Uterus (tissue), 4 donors: ENCODE measurements at places on chromosomes 16 and 17. TPM values are rescaled to one million over a fixed set of nuclear protein-coding genes. Genes with fewer than 3 reads are reported as not detected.

- no peak for DNase-seq
Observed at GRCh38 chr17:43661699-43662412, at the start of gene MEOX1. Gene MEOX1 (minus strand): TSS chr17:43661922. CDS start chr17:43661534, 388 bp downstream.

DNA sequence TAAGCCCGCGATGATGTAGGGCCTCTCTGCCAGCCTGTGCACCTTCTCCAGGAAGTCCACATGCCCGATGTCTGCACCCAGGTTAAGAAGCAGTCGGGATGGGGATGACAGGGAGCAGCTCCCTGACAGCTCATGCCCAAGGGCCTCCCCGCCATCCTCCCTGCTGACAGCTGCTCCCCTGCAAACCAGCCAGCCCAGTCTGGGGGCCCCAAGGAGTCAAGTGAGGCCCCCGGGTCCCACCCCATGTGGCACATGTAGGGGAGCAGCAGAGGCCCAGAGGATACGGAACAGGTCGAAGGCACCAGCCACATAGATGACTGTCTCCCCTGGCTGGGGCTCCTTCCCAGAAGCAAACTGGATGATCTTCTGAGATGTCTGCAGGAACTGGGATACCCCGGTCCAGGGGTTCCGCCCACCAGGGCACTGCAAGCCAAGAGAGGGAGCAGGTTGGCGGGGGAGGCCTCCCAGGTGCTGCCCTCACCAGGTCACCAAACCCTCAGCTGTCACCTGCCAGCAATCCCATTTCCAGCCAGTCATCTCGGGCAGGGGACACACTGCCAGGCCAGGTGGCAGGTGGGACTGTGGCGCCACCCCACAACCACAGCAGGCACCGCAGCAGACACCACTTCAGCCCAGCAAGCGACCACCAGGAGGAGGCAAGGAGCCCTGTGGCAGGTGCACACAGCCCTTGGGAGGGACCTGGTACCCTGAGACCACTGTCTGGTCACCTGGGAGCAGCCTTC, 4.6 kb downstream of the PCYT2 start:
- DNase-seq = peak; percentile 15

ADAD2 gene
- total RNA-seq = not detected

OR1A1 gene
- total RNA-seq = not detected

- no peak for DNase-seq
Observed at GRCh38 chr17:31493656-31494155, 102.2 kb downstream of the RAB11FIP4 start.

- no peak for DNase-seq
Observed at GRCh38 chr17:33667052-33667509, 374.0 kb upstream of the ASIC2 start.

SLC5A11 gene
- total RNA-seq = not detected

PFN1 gene
- total RNA-seq = 372 TPM

CD300LB gene
- total RNA-seq = 0.59 TPM

DNA sequence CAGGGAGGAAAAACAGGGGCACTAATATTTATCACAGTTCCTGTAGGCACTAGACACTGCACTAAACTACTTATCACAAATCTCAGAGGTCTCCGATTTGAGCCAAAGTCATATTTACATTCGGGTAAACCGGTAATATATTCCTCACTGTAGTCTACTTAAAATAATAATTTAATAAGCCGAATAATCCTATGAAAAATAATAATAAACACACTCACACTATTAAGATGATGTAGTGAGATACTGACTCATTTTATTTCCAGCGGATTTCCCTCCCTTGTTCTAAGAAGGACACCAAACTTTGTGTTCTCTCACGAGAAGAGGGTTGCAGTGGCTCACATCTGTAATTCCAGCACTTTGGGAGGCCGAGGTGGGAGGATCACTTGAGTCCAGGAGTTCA, 36.6 kb upstream of the TNRC6A start:
- DNase-seq = no peak

DNA sequence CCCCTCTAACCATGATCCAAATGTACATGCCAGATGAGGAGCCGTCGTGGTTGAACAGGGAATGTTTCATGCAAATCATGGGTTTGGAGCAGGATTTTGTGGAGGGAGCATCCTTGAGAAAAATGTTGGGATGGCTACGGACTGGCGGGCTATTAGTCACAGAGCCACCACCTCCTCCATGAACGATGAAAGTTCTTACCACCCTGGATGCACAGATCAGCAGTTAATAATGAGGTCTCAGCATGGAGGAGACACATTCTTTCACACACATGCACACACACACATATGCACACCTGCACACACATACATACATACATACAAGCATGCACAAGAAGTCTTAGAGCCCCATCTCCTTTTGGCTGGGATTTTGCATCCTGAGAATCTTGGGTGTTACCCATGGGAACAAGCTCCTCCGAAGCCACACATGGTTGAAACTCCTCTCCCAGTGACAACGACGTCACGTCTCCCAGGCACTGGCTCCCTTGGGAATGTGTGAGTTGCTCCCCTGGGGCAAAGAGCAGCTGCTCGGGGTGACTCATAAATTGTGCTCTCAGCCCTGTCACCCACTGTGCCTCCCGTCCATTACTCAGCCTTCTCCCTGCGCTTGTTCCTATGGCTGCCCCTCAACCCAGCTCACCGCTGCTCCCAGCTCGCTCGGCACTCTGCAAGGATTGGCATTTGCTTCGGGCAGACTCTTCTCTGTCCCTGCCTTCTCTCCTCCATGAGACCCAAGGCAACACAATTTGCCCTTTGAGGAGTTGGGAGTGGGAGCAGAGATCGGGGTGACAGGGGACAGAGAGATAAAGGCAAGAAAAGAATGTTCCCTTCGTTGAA, 344.6 kb downstream of the SOX9 start:
- DNase-seq = no peak

DNA sequence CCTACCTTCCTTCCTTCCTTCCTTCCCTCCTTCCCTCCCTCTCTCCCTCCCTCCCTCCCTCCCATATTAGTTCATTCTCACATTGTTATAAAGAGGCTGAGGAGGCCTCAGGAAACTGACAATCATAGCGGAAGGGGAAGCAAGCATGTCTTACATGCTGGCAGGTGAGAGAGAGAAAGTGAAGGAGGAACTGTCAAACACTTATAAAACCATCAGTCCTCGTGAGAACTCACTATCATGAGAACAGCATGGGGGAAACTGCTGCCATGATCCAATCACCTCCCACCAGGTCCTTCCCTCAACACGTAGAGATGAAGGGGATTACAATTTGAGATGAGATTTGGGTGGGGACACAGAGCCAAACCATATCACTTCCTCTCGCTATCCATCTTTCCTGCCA, 281.6 kb upstream of the FOXF1 start:
- DNase-seq = no peak

- no peak for DNase-seq
Observed at GRCh38 chr16:21226749-21227148, 6.8 kb upstream of the ANKS4B start.

GRCh38 chr16:66898933-66899309, 18.6 kb downstream of the PDP2 start:
- DNase-seq = no peak

TUFM gene
- total RNA-seq = 92.9 TPM

- DNase-seq = no peak
Observed at GRCh38 chr17:82152556-82153294, 54.7 kb upstream of the FASN start.

DNA sequence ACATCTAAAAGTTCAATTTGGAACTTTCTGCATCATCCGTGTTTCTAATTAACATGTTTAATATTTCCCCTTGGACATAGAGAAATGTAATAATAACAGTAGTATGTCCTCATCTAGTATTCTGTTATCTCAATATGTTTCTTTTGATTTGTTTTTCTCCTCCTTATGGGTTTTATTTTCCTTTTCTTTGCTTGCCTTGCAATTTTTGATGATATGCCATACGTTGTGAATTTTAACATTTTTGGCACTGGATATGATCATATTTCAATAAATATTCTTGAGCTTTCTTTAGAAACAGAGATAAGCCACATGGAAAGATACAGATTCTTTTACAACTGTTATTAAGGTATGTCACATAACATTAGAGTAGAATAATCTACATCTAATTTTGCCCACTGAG, 1316.2 kb downstream of the CDH8 start:
- DNase-seq = no peak

DNA sequence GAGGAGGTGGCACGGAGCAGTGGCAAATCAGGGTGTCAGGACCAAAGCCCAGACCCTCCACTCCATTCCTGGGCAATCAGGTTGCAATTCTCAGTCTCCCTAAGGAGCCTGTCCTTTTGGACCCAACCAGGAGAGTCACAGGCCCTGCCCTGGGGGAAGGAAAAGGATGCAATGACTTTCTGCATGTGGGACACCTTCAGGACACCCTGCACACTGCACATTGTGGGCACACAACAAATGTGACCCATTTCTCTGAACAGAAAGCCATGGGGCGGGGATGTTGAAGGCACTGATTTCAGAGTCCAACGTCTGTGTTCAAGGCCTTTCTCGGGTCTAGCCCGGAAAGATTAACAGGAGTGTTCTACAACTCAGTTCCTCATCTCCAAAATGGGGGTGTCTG, 286.2 kb upstream of the FOXF1 start:
- DNase-seq = no peak

SLC35G6 gene
- not detected for total RNA-seq

SLC16A13 gene
- 0.51 TPM for total RNA-seq

CCL14 gene
- 165 TPM for total RNA-seq

GRCh38 chr16:85860413-85861094, 38.4 kb upstream of the IRF8 start:
- DNase-seq = no peak

USH1G gene
- total RNA-seq = 1.5 TPM

GRCh38 chr17:2610195-2611175, 17.0 kb downstream of the PAFAH1B1 start:
- no peak for DNase-seq

DNA sequence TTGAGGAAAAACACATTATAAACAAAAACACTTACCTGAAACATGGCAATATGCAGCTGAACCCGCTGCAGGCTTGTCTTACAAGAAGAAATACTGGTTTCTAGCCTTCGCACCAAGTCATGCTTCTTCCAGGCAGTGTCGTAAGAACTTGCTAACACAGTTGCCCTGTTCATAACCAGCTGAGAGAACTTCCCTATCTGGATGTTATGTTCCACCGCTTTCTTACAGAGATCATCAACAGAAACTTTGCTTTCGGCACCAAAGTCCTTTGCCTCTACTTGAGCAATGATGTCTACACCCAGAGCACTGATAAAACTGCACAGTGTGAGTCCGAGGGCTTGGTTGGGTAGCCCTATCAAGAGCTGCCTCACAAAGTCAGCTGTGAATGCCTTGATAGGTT, 27.9 kb upstream of the ARL6IP1 start:
- no peak for DNase-seq

- no peak for DNase-seq
Observed at GRCh38 chr16:3458278-3458851, 14.9 kb downstream of the NAA60 start.

EPN3 gene
- 0.30 TPM for total RNA-seq

GRCh38 chr16:87414251-87414680, 22.1 kb downstream of the MAP1LC3B start:
- no peak for DNase-seq

DNASE1L2 gene
- total RNA-seq = not detected

MYCBPAP gene
- 11.5 TPM for total RNA-seq

KLHL10 gene
- total RNA-seq = not detected

TM4SF5 gene
- not detected for total RNA-seq

- no peak for DNase-seq
Observed at GRCh38 chr16:86823888-86824671, 245.7 kb downstream of the FOXL1 start.

DNA sequence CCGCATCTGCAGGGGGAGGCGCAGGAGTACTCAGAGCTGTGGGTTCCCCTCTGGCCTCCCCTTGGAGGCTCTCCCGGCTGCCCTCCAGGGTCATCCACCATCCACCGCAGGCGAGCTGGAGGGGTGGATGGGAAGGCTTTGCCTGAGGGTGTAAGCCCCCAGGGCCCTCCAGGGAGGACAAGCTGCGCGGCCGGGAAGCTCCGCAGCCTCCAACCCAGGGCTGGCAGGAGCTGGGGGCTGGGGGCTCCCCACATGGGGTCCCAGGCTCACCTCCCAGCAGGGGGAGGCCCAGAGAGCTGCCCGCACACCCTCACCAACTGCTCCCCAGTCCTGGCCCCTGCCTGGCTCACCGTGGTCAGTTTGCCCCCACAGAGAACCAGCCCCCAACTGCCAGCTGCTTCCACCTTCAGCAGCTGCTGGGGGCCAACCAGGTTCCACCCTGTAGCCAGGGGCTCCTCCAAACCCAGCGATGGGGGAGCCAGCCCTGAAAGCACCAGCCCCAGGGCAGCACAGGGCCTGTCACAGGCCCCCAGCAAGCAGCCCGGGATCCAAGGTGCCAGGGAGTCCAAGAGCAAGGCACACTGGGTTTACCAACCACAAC, 19.8 kb upstream of the CHMP6 start:
- no peak for DNase-seq

UNC13D gene
- total RNA-seq = 14.3 TPM

NCBP3 gene
- total RNA-seq = 16.5 TPM

DNA sequence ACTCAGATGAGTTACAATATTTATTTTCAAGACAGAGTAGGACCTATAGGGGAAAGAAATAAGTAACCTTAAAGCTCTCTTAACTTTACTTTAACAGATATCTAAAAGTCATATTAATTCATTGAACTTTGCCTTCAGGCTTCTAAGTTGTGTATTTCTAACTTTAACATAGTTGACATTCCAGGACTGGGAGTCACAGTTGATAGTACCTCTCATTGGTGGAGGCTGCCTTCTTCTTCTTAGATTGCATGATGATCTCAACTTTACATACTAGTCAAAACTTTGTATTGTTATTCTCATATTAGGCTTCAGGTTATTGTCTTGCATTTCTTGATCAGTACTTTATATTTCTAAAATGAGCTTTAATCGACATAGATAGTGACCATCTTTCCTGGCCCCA, 350.1 kb upstream of the KIF2B start:
- DNase-seq = no peak

- no peak for DNase-seq
Observed at GRCh38 chr17:48543854-48544348, 1.0 kb downstream of the HOXB2 start.

DNA sequence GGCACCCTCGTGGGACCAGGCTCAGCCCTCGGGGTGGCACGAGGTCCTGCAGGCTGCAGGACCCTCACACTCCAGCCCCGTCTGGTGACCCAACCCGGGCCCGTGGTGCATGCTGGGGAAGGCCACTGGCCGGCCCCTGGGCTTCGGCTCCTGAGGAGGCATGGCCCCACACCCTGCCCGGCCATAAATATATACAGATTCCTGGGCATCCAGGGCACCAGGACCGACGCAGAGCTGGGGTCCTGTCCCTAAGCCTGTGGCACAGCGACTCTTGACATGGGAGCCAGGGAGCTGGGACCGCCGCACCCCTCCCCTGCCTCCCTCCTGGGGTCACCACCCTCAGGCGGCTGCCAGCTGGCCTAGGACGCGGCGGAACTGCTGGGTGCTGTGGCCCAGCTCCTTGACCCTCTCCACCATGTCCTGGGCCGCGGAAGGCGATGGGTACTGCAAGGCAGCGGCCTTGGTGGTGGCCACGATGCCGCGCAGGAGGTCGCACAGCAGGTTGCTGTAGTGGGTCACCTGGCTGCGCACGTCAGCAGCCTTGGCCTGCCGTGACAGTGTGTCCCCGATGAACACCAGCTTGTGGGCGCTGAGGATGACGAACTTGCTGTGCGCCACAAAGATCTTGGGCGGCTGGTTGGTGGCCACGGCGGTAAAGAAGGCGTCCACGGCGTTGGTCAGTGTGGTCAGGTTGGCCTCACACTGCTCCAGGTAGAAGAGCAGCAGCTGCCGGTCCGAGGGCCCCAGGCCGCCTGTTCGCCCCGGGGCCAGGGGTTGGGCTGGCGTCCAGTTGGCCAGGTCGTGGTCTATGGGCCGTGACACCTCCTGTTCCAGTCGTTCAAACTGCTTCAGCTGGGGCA, 10.6 kb downstream of the CTRB1 start:
- peak; percentile 19 for DNase-seq

- DNase-seq = no peak
Observed at GRCh38 chr16:83940630-83941378, 12.2 kb upstream of the OSGIN1 start.
